ENCODE measurements at places on chromosomes 4 and X.

- no peak for DNase-seq
Observed at GRCh38 chrX:11666164-11666563, 444 bp upstream of the ARHGAP6 start.

- peak; percentile 19 for DNase-seq
Observed at GRCh38 chr4:89434364-89434988, 126.9 kb upstream of the GPRIN3 start.

- DNase-seq = no peak
Observed at GRCh38 chr4:105633241-105633640, 75.2 kb downstream of the INTS12 start.

DNA sequence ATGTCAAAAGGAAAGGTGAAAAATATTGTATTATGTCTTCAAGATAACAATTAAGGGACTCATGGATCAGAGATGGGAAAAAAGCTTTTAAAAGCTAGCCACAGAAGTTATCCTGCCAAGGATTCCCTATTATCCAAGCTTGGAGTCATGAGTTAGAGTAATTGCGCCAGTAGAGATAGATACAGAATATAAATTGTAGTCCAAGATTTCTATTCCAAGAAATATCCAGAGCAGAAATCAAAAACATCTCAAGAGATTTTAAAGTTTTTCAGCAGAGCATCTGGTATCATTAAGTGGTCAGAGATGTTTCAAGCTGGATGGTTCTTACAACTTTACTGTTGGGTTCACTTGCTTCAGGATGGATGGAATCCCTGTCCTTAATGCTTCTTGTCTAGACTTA is 186.7 kb downstream of the PCDH18 start:
- DNase-seq = no peak

DNA sequence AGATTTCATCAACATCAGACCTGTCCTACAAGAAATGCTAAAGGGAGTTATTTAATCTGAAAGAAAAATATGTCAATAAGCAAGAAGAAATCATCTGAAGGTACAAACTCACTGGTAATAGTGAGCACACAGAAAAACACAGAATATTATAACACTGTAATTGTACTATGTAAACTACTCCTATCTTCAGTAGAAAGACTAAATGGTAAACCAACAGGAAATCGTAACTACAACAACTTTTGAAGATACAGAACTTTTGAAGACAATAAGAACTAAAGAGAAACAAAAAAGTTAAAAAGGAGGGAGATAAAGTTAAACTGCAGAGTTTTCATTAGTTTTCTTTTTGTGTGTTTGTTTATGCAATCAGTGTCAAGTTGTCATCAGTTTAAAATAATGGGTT is 12.4 kb downstream of the MED14 start:
- DNase-seq = no peak

DNA sequence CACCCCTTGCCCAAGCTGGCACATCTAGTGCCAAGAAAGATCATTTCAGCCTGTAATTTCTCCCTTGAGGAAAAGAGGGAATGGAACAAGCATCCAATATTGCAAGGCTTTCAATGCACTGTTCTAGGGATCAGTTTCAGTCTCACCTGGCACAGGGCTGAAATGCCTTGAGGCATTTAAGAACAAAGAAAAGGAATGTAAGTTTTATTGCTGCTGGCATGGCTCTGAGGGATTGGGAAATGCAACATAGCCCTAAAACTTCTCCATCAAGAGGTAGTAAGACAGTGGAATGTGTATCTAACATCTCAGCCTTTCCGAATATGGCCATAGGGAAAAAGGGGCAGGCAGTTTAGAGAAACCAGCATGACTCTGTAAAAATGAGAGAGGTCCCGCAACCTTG is 732.6 kb upstream of the LCORL start:
- no peak for DNase-seq

DNA sequence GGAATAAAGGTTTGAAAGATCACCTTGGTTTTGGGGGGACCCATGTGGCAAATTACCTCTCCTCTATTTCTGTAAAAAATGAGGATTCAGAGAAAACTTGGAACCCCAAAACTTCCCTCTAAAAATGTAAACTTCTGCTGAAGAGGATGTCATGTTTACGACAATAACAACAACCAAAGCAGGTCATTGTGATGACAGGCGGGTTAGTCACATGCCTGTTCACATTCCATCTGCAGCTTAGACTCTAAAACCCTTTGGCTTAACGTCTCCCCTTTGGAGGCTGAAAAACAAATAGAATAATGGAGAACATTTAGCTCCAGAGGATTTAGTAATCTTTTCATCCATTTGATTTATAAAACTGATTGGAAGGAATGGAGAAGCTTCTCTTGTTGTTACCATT is 75.0 kb upstream of the FAM9C start:
- DNase-seq = no peak

DNA sequence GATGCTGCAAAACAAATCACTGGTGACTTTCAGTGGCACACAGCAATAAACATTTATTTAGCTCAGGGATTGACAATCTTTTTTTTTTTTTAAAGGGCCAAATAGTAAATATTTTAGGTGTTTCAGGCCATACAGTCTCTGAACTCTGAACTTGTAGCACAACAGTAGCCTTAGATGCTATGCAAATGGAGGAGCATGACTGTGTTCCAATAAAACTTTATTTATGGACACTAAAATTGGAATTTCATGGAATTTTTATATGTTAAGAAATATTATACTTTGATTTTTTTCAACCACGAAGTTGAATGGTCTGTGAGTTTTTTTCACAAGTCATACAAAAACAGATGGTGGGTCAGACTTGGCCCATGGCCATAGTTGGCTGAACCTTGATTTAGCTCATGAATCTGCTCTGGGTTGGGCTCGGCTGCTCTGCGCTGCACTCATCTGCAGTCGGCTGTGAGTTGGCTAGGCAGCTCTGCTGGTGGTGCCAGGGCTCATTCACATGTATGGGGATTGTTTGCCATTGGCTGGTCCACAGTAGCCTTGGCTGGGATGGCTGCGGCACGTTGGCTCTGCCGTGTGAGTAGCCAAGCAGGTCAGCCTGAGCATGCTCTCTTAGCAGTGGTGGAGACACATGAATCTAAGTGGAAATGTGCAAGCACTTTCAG is 231.7 kb upstream of the PGRMC2 start:
- DNase-seq = no peak

DNA sequence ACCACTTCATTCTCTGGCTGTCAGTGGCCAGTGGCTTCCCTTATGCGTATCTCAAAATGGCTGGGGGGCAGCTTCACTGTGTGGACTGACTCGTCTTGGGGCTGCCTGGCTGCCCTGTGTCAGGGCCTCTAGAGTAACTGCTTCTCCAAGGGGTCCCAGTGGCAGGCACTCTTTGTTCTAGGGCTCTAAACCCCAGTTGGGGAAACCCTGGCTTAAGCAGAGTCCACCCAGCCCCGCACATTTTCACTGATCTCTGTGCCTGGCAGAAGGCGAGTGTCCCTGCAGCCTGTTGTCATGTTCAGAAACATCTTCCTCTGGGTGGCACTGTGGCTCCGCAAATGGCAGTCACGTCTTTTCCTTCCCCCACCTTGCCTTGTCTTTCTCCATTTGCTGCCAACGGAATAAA is 59.7 kb downstream of the NBDY start:
- DNase-seq = no peak

DNA sequence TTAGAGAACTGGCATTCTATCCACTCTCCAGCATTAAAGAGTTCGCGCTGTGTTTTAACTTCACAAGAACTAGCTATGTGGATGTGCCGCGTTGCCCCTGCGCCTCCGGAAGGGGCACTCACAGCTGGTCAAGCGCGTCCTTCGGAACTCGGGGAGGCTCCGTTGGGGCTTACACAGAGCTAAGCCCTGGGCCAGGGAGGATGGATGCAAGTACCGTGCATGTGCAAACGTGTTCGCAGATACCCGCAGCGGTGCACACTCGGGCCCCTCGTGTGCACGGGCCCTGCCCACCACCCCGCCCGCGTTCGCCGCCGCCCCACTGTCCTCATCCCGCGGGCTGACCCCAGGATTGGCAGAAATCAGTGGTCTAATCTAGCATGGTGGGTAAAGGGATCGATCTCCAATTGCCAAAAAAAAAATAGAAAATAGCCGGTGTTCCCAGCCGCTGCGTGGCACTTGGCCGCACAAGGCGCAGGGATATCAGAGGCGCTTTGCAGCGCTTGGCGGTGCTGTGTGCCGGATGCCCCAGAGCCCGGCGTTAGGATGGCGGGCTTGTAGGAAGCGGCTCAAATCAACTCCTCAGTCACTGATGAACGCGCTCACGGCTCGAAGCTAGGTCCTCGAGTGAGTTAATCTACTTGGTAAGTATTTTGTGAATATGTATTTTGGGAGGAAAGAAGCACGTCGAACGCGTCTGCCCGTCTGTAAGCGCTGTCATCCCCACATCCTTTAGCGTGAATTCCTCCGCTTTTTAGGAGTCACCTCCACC is 989 bp upstream of the PCDH10 start:
- DNase-seq = no peak

DNA sequence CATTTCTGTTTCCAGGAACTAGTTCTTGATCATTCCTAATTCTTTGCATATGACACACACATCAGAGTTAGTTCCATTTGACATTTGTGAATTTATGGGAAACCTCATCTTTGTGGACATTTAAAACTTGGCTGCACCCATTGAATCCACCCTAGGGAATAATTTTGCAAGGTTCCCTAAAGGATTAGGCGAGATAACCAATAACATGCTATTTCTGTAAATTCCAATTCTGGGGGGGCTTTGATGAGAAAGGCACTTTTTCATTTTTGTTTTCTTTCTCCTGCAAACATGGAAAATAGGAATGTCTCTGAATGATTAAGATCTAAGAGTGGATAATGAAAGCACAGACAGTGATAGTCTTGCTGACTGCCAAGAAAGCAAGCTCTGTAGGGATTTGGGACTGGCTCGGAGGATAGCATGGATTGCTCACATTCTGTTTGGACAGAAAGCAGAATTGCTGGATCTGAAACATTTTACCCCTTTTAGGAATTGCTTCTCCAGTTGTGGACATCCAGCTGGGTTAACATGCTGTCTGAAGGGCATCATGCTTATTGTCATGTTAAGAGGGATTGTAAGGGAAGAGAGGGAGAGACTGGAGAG is 145.1 kb downstream of the NHS start:
- DNase-seq = no peak

DNA sequence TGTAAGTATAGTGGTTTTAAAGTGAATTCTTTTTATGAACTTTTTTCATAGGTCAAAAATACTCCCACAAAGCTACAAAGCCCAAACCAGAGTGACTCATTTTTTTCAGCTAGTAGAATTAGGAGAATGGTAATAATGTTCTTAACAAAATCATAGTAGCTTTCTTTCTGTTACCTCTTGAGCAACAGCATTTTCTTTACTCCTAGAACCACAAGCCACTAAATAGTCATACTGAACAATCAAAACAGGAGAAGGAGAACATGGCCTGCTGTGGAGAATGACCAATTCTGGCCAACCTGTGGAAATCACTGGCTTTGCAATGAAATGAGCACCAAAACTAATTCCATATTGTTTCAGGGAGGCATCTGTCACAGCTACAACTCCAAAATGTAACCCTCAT is 112.9 kb downstream of the AMMECR1 start:
- no peak for DNase-seq

- peak; percentile 42 for DNase-seq
Observed at GRCh38 chrX:2547736-2548135, 47.0 kb upstream of the DHRSX start.

DNA sequence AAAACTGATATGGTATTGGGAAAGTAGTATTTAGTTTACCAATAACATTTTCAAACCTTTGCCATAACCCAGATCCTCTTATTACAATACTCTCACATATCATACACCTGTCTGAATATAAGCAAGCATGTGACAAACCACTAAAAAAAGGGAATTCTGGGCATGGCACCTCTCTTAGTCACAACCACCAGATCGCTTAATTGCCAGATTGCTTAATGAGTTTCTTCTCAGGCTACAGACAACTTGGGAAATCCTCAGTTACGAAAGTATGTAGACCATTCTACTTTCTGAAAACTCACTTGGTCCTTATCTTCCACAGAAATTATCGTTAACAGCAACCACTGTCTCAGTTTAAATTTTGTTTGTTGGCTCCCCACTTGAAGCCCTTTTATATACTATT is 2.1 kb downstream of the NAF1 start:
- DNase-seq = no peak

GRCh38 chrX:63506320-63506719 is 155.2 kb upstream of the SPIN4 start:
- DNase-seq = peak; percentile 27

- DNase-seq = no peak
Observed at GRCh38 chr4:137310593-137311490, 221.5 kb downstream of the PCDH18 start.

- DNase-seq = no peak
Observed at GRCh38 chr4:108483650-108484049, 136.7 kb upstream of the RPL34 start.

DNA sequence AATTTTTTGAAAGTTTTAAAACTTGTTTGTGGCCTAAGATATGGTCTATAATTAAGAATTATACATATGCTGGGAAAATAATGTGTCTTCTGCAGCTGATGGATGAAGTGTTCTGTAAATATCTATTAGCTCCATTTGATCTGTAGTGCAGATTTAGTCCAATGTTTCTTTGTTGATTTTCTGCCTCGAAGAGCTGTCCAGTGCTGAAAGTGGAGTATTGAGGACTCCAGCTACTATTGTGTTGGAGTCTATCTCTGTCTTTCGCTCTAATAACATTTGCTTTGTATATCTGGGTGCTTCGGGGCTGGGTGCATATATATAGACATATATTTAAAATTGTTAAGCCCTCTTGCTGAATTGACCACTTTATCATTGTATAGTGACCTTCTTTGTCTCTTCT is 2127.3 kb downstream of the PCDH7 start:
- DNase-seq = no peak

DNA sequence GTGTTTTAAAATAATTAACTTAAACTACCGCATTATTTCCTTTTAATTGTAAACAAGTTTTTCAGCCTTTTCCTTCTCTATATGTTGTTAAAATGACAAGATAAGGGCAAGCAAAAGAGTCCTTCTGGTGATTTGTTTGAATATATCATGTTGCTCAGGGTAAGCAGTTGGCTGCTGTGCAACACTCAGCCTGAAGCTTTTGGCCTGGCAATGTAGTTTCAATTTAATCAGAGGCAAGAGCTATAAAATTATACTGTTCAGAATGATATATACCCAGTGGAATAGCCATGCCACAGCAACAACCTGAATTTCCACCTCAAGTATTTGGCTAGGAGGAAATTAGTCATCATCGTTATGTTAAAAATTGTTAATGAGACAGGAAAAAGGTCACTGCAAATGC is 53.4 kb downstream of the GRXCR1 start:
- no peak for DNase-seq

GRCh38 chrX:100677611-100678181 is 33.7 kb downstream of the SRPX2 start:
- DNase-seq = no peak

GRCh38 chr4:83964996-83965541 is 429.2 kb downstream of the GPAT3 start:
- no peak for DNase-seq

DNA sequence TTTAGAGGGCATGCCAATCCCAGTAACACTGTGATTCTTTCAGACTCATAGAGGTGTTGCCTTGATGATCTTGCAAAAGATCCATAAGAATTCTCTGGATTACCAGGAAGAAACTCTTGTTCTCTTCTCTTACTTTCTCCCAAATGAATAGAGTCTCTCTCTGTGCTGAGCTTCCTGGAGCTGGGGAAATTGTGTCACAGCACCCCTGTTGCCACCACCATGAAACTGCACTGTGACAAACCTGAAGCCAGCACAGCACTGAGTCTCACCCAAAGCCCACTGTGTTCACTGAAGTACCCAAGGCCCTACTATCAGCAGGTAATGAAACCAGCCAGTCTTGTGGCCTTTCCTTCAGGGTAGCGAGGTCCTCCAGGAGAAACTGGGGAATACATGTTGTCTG is 332.7 kb upstream of the FGF16 start:
- no peak for DNase-seq
